D721Med (cell line): ENCODE measurements at places on chromosomes 7 and 10.

DNA sequence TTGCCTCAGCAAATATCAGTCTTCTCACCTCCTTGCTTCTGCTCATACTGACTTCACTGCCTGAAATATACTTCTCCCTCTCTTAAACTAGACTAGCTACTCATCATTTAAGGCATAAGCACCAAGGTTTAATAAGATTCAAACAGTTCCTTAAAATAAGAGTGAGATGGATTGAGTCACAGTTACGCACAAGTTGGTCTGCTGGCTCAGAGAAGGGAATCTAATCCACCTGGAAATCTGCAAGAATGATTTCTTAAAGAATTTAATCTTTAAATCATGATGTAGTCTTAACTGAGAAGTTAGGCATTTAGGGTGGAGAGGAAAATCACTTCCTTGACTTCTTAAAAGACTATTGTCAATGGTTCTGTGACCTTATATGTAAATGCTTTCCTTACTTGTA is 56.2 kb upstream of the TMEM140 start:
- DNase-seq: no peak

DNA sequence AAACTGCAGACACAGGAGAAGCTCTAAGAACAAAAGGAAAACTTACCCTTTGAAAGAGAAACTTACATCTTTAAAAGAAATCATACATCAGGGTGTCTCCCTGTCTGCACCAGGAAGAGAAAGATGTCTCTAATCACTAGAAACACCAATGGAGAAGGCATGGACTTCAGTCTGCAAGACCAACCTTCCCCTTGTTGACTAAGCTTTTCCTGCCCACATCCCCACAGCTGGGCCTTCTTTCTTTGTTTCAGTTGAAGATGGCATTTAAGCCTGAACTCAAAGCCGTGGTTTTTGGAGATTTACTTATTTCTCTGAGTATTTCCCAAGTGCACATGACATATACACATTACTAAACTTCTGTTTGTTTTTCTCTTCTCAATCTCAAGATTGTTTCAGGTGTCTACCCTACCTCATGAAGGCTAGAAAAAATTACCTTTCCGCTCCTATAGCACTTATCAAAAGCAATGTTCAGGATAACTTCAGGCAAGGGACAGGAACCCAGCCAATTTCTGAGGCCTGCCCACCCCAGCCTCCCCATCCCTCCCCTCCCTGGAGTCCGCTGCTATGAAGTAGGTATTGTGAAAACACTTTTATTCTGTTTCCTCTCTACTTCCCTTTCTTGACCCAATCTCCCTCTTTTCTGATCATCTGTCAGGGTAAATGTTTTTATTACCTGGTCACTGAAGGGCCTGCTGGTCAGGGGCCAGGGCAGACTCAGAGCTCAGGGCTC is 2.8 kb upstream of the SLC29A3 start:
- DNase-seq: no peak

GRCh38 chr7:132966754-132967469 is 115.0 kb downstream of the CHCHD3 start:
- no peak for DNase-seq

DNA sequence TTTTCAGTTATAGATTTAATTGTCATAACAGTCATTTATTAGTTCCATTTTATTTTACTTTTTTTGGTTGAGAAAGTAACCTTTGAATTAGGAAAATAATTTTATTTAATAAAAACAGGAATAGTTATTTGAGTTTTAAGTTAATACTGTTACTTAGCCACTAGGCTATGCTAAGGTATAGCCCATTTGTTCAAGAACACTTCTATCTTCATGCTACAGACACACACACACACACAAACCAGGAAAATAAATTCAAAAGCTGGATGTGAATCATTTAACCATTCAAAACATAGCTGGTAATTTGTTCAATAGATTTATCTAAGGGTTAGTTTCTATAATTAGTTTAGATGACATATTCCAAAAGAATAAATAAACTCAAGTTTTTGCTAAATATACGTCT is 148.4 kb downstream of the RNF133 start:
- DNase-seq: no peak

DNA sequence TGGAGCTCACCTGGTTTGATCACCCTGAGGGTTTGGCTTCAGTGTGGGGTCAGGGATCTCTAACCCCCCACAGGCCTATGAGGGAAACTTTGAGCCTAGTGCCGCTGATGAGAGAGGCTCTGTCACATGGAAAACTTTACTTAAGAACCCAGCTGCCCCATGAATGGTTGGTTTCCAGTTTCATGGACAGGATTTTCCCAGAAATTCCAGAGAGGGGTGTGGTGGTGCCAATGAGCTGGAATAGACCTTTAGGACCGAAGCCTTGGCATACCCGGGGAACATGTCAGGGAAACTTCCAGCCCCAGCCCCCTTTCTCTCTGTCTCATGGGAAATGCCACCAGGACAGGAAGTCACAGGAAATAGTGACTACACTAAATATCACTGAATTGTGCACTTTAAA is 36.9 kb downstream of the AKR1B1 start:
- DNase-seq: no peak

DNA sequence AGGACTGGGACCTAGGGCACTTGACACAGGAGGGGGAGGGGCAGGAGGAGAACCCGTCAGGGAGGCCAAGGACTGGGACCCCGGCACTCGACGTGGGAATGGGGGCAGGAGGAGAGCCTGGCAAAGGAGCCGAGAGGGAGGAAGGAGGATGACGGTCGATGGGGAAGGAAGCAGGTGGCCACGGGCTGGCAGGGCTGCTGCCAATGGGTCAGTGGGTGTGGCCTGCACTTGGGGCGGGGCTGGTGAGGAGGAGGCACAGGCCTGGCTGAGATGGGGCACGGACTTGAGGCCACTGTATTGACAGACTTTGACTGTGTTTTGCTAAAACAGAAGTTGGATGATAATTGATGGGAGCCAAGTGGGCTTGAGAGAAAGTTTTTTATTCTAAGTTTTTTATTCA is 68.9 kb downstream of the RBM33 start:
- no peak for DNase-seq

DNA sequence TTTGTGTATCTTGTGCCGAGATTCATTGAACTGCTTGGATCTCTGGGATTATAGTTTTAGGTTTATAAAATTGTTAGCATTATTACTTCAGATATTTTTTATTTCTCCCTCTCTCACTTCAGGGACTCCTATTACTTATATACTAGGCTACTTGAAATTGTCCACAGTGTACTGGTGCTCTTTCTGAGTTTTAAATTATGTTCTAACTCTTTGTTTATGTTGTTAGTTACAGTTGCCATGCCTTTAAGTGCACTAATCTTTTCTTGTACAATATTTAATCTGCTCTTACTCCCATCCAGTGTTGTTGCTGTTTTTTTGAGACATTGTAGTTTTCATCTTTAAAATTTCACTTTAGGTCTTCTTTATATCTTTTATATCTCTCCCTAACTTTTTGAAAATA is 13.1 kb downstream of the PLEKHS1 start:
- DNase-seq: no peak

- no peak for DNase-seq
Observed at GRCh38 chr7:66152371-66153191, 37.9 kb downstream of the CRCP start.

GRCh38 chr7:80150611-80151273 is 16.1 kb downstream of the GNAI1 start:
- DNase-seq: no peak

- DNase-seq: no peak
Observed at GRCh38 chr10:118965645-118966044, 63.9 kb upstream of the NANOS1 start.

DNA sequence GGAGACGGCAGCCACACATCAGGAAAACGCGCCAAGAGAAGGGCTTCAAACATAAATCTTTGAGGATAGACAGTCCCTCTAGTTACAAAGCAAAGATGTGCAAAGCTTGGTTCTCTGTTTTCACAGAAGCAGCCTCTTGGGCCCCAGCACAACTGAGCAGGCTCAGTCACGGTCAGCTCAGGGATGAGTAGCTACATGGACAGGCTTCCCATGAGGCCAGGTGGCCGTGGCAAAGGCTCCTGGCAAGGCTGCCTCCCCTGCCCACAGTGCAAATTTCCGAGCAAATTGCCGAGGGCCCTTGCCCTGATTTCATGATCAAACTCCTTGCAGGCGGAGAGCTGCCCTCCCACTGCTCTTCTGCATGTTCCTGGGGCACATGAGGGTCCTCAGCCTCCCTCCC is 37.8 kb upstream of the EN2 start:
- DNase-seq: no peak

GRCh38 chr7:135714534-135715009 is 13.4 kb downstream of the SLC13A4 start:
- no peak for DNase-seq

DNA sequence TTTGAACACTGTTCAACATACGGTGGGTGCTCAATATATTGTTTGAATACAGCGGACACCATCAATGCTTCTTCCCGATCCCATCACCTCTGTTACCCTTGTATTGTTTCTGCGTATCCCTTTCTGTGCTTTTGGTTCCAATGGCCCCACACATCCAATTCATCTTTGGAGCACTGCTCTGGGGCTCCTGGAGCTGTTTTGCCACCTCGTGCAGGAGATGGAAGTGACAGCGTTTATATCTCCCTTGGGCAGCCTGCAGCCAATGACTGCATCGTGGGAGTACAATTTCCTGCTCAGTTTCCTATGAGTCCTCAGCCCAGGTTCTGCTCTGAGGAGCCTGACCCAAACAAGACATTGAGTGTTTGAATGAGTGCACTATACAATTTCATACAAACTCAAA is 50.2 kb upstream of the PIK3CG start:
- no peak for DNase-seq

DNA sequence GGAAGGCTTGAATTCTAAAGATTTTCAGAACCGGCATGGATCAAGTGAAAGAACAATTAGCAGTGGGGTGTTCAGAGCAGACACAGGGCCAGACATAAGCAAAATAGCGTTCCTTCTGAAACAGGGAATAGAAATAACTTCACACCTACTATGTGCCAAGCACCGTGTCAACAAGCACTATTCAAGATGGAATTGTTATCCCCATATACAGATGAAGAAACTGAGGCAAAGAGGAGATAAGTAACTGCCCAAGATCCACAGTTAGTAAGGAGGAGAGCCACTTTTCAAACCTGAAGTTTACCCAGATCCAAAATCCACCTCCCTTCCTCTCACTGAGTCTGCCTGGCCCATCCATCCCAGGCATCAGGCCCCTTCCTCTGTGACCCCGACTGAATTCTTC is 73.6 kb upstream of the PIK3CG start:
- DNase-seq: no peak

DNA sequence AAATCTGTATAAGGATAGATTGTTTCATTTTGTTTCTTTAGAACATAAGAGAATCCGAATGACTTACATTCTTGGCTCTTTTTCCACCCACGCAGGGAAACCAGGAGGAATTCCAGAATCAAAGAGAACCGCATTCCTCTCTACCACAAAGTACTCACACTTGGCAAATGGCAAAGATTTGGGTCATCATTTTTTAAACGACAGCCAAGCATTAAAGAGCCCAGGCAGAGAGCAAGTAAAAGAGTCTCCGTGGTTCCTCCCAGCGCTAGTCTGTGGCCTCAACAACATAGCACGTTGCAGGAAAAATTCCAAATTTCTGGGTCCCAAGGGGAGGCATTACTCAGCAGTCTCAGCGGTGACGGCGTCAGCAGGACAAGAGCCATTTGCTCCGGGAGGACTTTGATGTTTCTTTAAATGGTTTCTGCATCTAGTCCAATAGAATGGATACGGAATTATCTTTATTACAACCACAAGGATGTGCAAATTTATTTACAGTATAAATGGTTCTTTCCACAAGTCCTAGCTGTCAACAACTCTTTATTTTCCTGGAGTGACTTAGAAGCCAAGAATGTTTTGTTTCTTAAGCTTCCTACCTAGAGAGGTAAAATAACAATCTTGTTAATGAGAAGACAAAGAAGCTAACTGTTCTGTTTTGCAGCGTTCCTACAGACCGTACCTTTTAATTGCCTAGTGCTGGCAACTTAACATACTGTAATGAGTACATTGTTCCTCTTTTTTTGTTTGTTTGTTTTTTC is 232.5 kb downstream of the SKIDA1 start:
- no peak for DNase-seq

- no peak for DNase-seq
Observed at GRCh38 chr10:81127931-81128330, 590.2 kb downstream of the SH2D4B start.

- DNase-seq: no peak
Observed at GRCh38 chr7:99267841-99268576, 4.6 kb upstream of the MYH16 start.

DNA sequence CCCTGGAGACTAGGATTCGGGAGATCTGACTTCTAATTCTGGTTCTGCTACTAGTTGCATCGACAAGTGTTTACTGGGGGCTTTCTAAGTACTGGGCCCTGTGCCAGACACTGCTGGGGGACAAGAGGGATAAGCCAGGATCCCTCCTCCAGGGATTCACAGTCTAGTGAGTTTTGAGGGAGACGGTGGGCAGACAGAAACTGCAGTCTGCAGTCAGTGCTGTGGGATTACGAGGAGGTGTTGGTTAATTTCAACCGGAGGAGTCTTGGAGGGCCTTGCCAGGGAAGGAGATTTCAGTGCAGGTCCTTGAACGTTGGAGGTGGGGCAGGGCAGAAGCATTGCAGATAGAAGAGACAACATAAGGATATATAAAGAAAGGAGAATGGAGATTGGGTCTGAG is 3.5 kb upstream of the KCNH2 start:
- DNase-seq: no peak

DNA sequence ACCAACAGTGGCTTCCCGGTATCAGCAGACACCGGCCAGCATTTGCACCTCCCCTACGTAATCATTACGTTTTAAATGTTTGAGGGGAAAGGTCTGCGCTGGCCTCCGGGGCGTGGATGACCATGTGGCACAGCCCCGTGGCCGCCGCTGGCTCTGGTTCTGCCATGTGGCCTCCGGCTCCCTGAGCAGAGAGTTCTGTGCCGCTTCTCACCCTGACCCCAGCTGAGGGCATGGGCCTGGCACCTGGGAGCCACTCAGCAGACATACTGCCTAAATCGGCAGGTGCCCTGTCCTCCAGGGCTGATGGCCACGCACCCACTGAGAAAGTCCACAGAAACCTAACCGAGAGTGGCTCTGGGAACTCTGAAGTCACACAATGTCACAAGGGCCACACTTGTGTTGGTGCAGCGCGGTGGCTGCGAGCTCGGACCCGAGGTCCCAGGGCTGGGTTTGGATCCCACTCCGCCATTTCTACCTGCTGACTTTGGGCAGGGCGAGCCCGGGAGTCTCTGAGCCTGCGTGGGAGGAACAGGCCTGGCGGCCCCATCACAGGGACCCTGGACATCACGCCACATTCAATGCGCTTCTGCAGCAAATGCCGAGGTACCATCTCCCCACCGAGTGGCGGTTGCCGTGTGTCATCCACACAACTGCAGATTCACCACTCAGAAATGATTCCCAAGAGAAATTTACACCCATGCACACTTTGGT is 25.3 kb downstream of the CFAP46 start:
- no peak for DNase-seq

- no peak for DNase-seq
Observed at GRCh38 chr7:103952408-103952807, 37.0 kb downstream of the RELN start.

DNA sequence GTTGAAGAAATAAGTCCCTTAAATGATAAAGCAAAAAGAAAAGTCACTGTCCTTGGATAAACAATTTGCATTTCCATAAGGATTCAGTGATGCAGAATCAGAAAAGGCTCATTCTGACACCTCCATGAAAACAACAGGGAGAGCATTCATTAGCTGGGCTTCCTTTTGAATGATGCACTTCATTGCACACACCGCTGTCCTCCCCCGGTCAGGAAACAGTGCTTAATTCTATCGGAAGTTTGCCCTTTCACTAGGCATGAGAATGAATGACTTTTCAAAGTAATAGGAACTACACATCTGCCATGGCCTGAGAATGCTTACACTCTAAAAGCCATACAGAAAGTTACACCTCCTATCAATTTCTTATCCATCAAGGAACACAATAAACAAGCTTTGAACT is 4.2 kb downstream of the PCDH15 start:
- DNase-seq: no peak
